ENCODE measurements at places on chromosomes 5 and 9. TPM values are rescaled to one million over a fixed set of nuclear protein-coding genes. Genes with fewer than 3 reads are reported as not detected.

- peak; percentile 78 for DNase-seq
Observed at GRCh38 chr5:96177303-96177869, 215.7 kb upstream of the ELL2 start.

- DNase-seq, result no peak
Observed at GRCh38 chr9:131282175-131282574, 5.9 kb upstream of the FAM78A start.

DNA sequence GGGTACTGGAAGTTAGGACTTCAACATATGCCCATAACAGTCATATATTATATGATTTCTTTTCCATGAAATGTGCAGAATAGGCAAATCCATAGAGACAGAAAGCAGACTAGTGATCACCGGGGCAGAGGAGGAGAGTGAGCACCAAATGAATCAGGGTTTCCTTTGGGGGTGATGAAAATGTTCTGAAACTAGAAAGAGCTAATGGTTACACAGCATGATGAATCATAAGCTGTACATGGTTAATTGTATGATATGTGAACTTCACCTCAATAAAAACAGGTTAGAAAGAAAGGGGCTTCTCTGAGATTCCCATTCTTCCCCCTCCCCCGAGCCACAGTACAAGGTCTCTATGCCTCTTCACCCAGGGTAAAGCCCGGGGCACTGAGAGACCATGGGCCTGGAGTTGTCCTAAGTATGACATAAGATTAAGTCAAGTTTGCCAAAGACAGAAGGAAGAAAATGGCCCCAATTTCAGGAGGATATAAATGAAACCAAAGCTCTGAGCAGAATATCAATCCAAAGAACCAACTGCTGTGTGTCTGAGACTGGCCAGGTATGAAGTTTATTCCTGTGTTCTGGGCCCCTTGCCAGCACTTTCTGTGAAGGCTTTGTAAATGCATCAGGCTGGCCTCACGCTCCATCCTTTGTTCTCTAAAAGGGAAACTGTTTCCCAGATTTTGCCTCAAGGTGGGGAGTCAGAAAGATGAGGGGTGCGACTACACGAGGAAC is 243.8 kb downstream of the CDK5RAP2 start:
- no peak for DNase-seq

- DNase-seq, result no peak
Observed at GRCh38 chr5:179304466-179304865, 40.8 kb downstream of the ADAMTS2 start.

DNA sequence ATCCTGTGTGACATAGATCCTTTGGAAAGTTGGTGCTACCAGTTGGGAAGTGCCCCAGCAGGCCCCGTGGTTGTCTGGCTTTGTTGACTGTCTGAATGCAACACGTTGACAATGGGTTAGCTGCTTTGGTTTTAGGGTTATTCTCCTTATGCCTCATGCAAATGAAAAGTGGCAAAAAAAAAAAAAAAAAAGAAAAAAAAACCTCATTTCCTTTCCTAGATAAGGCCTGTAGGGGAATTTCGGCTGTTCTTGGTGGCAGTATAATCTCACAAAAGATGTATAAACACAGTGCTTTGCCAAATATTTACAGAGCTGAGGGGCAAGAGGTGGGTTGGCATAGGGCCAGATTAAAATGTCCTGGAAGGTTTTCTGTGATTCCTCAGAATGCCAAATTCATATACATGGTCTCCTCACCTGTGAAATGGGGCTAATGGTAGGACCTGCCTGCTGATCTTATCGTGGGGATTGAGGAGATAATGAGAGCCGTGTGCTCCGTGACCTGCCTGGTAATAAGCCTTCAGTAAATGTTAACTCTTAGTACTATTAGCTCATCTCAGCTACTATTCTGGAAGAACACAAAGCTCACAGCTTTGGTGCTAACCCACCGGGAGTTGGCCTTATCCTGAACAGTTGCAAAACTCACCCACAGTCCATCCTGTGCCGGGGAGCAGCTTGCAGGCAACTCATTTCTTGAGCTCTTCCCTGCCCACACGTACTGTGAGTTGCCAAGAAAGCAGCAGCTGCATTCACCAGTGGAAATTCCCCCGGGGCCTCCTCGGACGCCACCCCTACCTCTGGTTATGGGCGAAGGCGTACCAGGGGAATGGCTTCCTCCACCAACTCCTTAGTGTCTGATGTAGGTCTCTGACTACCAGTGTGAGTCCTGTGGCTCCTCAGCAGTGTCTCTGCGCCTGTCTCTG is 220.3 kb downstream of the NR3C1 start:
- no peak for DNase-seq

- DNase-seq, result no peak
Observed at GRCh38 chr9:99259231-99259918, 37.3 kb downstream of the SEC61B start.

GRCh38 chr5:63245271-63245670 is 666.7 kb downstream of the LRRC70 start:
- no peak for DNase-seq

DNA sequence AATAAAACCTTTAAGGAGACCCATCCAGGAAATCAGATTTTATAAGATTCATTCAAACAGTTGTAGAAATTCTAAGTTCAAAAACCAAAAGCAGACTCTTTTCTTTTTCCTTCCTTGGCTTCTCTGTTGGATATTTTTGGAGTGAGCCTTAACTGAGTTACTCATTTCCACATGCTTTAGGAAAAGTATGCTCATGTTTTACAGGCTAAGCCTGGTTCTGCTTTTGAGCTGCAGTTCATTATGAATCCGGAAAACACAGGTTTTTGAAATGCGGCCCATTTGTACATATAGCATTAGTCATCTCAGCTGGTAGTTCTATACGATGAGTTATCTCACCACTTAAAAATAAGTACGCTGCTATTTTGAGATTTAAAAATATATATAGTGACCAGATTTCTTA is 156.6 kb upstream of the DMRT1 start:
- DNase-seq, result no peak

- DNase-seq, result peak; percentile 99
Observed at GRCh38 chr9:92293452-92294296, at the start of gene IARS1. TSS of gene IARS1 (minus strand) at chr9:92293697. CDS start at chr9:92289419, 4,278 bp downstream.

DNA sequence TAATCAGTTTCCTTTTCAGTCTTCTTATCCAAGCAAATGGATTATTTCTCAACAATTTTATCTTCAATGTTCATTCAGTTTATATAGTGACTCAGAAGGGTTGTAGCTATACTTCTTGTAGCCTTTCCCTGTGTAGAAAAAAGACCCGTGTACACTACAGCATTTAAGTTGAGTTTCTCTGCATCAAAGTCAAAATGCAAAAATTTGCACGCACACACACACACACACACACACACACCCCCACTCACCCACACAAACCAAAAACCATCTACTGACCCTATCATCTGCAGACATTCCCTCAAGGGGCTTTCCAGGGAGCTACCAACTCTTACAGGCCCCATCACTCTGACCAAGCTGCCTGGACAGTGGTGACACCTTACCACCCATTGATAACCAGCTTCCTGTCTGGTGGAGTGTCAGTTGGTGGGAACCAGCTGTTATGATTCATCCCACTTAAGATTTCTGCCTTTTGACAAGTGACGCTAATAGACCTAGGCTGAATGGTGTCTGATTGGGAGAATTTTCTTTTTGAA is 12.2 kb upstream of the ELL2 start:
- no peak for DNase-seq

- DNase-seq, result peak; percentile 64
Observed at GRCh38 chr9:111613436-111614040, 14.1 kb upstream of the PTGR1 start.

GRCh38 chr9:7226007-7226640 is 468.4 kb downstream of the KDM4C start:
- DNase-seq, result no peak

DNA sequence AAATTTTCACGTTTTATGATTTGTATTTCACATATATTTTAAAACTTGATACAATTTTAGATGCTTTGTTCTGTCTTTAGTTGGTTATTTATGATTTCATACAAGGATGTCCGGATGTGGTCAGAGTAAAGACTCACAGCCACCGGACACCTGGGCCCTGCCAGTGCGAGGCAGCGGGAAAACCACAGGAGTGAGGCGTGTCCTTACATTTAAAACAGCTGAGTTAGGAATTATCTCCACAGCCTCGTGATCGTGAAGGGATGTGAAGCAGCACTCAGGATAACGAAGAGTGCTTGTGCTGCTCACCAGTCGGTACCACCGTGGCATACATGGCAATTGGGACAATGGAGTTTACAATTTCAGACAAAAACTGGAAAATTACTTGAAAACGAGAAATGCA is 14.0 kb downstream of the SNX18 start:
- DNase-seq, result no peak

Gene CD14
- 12.2 TPM for total RNA-seq

Gene ZBED3
- 2.6 TPM for total RNA-seq

All from HT-29 (cell line).